Subcutaneous adipose tissue (tissue), 4 donors: ENCODE measurements at places on chromosomes 5 and 9. TPM values are rescaled to one million over a fixed set of nuclear protein-coding genes. Genes with fewer than 3 reads are reported as not detected.

Gene WNT8A
- total RNA-seq: not detected

Gene PPIC
- total RNA-seq: 20.0 TPM

Gene C5orf58
- total RNA-seq: 0.68 TPM

Gene GARIN3
- not detected for total RNA-seq

Gene SLC6A7
- total RNA-seq: not detected

Gene OLFM1
- 25.6 TPM for total RNA-seq

Gene IL9
- total RNA-seq: not detected

Gene GMCL2
- not detected for total RNA-seq

Gene CDKN2A
- 1.3 TPM for total RNA-seq

Gene PPP2R2B
- 0.34 TPM for total RNA-seq

Gene OTP
- not detected for total RNA-seq

Gene CTSV
- 1.0 TPM for total RNA-seq

Gene LRRC70
- 14.2 TPM for total RNA-seq

Gene IFNA13
- not detected for total RNA-seq

Gene F2RL1
- 0.19 TPM for total RNA-seq

Gene BRINP1
- total RNA-seq: not detected

Gene PCDHB16
- 2.4 TPM for total RNA-seq

Gene MATR3
- total RNA-seq: 244 TPM

Gene SV2C
- total RNA-seq: under 0.01 TPM
